ENCODE measurements at places on chromosomes 6 and 20.

GRCh38 chr20:5220321-5221060 is 93.7 kb downstream of the CDS2 start:
- DNase-seq = no peak

- DNase-seq = no peak
These were observed 476.9 kb downstream of the KHDRBS2 start for GRCh38 chr6:61809004-61809595.

DNA sequence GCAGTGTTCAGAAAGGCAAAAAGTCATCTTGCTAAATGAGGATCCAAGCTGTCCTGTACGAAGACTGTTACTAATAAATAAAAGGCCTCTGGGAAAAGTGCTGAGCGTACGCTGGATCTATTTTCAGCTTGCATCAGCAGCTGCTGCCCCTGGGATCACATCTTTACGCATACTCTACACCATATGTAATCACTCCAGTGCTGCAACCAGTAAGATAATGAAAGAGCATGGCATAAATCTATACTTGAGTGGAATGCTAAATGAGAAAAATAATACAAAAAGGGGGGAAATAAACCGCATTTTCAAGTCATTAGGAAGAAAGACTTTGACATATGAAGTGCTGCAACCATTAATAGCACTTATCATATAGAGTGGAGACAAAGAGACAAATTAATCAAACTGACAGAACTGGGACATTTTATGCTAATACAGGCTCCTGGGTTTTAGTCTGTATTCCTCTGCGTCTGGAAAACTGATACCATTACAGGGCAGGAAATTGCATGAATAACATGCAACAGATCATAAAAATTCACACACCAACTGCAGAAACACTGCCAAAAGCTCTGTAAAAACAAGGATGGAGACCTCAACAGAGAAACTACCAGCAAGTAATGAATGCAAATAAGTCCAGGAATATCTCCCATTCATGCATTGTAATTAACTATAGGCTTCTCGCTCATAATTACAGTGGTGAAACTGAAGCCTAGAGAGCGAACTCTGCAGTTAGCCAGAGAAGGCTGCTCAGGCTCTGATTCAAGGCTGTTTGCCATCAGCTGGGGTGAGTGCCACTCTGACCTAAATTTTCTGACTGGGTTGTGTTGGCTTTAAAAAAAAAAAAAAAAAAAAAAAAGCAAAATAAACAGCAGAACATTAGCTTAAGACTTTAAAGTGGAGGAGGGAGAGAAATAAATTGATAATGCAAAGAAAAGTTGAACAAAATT is 83.8 kb downstream of the GJA10 start:
- DNase-seq = peak; percentile 81

DNA sequence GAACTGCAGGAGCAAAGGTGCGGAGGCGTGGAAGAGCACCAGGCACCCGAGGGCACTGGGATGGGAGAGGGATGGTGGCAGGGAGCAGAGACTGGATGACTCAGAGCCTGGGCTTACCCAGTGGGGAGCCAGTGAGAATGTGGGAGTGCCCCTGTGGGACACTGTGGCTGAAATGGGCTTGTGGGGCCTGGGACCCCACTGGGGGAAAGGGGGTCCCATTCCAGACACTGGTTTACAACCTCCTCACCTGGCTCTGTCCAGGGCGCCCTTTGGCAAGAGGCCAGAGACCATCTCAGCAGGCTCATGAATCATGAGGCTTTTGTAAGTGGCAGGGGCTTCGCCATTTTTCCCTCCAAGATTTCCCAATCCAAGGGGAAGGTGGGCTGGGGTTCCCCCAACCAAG is 124.0 kb upstream of the MAFB start:
- DNase-seq = no peak

DNA sequence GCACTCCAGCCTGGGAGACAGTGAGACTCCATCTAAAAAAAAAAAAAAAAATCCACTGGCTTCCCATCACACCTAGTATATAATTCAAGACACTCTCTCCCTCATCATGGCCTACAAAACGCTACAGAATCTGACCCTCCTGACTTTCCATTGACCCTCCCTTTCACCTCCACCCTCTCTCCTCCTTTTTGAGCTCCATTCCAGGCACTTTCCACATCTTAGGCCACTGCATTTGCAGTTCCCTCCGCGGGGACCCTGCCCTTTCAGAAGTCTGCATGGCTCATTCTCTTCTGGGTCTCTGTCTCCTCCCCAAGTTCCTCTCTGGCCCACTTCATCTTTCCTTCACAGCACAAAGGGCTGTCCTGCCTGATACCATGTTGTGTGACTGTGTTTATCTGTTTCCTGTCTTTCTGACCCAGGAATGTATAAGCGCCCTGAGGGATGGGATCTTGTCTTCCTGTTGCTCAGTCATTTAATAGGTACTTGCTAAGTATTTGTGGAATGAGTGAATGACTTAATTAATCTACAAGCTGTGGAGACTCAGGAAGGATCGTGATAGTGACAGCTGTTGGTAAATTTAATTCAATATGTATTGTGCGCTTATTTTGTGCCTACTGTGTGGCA is 35.2 kb downstream of the NCR2 start:
- DNase-seq = no peak

DNA sequence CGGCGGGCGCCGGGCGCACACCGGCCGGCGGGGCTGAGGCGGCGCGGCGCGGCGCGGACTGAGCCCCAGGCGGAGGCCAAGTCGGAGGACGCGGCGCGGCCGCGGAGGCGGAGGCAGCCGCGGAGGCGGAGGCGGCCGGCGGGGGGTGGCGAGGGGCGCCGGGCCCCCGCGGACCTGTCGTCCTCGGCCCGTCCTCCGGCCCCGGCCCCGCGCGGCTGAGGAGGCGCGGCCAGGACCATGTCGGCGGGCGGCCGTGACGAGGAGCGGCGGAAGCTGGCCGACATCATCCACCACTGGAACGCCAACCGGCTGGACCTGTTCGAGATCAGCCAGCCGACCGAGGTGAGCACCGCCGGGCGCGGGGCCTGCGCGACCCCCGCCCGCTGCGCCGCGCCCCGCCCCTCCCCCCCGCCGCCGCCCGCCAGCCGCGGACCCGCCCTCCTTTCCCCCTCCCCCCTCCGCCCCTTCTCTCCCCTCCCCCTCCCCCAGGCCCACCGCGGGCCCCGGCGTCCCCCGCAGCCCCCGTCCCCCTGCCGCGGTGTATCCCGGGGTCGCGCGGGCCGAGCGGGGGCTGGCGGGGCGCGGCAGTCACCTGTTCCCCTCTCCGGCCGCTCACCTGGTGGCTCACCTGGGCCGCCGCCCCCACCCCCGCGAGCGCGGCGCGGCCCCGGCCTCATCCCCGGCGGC is at the start of gene AFDN:
AFDN (plus strand) TSS at position 16 of the 687 bp plus-strand sequence; CDS start at position 238, 222 bp downstream.
- DNase-seq = no peak

Measured in NCI-H1436 treated with DMSO at 0.1 percent for 48 hours (cell line).